ENCODE measurements at places on chromosomes 7 and 10.

DNA sequence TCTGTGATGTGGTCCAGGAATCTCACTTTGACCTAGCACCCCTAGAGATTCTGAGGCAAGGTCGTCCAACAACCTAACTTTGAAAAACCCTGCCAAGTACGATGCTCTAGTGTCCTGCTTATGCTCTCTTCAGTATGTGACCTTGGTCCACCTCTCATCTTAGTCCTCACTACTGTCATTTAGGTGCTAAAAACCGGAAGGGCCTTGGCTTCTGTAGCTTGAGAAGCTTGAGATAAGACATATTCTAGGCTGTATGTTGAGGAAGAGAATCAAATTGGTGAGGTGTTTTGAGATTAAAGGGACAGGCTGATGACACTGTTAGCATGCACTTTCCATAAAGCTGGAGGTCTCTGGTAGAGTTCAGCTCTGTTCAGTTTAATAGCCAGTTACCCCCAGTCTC is 57.0 kb upstream of the MTPN start:
- DNase-seq, result no peak

DNA sequence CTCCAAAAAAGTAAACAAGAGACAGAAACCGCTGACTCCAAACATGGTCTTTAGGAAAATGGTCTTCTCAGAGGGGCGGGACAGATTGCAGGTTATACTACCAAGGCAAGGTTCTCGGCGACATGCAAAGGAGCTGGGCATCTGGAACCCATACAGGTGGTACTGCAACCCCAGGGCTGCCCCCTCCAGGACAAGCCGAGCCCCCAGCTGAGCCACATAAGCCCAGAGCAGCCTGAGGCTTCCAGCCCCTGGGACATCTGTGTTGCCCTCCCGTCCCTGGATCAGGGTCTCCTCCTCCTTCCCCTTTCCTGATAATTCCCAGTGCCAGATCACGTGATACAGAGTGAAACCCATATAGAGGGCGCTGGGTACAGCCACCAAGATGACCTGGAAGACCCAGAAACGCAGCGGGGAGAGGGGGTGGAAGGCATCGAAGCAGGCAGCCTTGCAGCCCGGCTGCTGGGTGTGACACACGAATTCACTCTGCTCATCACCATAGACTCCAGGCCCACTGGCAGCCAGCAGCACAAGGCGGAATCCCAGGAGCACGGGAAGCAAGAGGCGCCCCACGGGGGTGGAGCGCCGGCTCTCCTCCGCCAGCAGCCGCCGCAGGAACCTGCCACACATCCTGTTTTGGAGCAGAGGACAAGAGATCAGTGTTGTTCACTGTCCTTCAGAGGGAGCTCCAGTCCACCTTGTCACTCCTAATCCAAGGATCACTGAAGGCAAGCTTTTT is at the start of gene GJC3:
GJC3 (minus strand) TSS at position 627 of the 736 bp plus-strand sequence; CDS start at position 627, 0 bp downstream.
- DNase-seq, result no peak

GRCh38 chr7:73626814-73627213 is 2.5 kb upstream of the MLXIPL start:
- no peak for DNase-seq

DNA sequence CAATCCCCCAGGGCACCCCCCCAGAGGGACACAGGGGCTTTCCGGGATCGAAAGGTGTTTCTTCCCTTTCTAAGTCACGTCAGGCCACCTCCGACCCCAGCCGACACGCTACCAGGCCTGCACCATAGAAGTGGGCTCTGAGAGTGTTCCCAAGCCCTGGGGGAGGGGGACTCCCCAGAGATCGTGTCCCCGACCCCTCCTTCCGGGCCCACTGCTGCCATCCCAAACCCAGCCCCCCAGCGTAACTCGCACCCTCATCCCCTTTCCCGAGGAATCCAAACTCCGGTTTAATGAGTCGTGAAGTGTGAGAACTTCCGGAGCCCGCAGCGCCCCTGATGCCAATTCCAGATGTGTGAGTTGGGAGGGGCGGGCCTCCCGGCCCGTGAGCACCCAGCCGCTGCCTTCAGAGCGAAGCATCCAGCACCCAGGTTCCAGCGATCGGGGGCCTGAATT is 11.3 kb downstream of the UNCX start:
- DNase-seq, result no peak

- DNase-seq, result no peak
Measured at GRCh38 chr10:35336921-35337823, 863 bp downstream of the CCNY start.

DNA sequence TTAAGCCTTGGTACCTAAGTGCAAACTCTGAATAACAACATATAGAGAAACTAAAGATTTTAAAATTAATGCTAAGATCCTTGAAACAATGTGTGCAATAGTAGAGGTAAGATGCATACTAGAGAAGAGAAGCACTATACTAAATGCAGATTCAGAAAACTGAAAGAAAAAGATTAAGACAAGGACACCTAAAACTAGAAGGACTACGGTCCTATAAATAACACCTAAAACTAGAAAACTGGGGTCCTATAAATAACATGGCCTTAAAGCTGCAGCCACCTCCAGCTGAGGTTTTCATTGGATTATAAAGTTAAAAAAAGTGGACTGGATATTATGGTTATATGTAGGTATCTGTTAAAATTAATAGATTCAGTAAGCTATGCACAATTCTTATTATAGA is 320.9 kb downstream of the IPMK start:
- DNase-seq, result no peak

DNA sequence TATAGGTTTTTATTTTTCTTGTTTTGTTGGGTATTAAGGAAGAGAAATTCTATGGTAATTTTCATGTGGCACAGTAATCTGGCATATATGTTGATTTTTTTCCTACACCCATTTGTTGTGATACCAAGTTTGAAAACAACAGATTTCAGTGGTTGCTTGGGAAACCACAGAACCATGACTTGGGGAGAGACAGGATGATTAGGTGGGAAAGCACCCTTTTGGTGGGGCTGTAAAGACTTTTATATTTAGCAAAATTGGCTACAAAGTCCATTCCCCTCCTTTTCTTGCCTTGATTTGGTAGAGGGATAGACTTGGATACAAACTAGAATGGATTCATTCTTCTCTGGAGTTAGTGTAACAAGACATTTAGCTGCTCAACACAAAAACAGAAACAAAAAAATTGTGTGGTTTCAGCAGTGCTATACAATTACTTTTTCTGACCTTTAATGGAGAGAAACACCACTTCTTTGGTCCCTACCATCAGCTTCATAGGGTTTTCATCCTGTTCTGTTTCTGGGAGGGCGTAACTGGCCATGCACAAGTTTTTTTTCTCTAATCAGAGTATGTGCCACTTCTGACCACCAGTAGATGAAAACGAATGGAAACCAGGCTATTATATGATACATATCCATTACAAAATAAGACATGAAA is 52.7 kb downstream of the FIGNL1 start:
- DNase-seq, result no peak

DNA sequence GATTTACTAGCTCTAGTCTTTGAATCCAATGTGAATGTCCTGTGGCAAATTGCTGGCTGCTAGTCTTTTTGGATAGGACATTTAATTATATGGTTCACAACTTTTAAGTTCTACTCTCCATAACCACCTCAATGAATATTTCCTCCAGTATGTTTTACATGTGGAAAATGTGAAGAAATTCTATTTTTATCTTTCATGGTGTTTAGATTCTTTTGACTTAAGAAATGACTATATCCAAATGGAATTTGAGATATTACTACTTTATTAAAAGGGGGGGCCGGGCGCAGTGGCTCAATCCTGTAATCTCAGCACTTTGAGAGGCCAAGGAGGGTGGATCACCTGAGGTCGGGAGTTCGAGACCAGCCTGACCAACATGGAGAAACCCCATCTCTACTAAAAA is 202.0 kb downstream of the ARL4A start:
- no peak for DNase-seq

- no peak for DNase-seq
Measured at GRCh38 chr10:72035252-72035887, 53.0 kb downstream of the SPOCK2 start.

GRCh38 chr10:26844396-26844975 is 16.3 kb downstream of the ABI1 start:
- no peak for DNase-seq

GRCh38 chr7:36204929-36205635 is 52.0 kb downstream of the EEPD1 start:
- no peak for DNase-seq

DNA sequence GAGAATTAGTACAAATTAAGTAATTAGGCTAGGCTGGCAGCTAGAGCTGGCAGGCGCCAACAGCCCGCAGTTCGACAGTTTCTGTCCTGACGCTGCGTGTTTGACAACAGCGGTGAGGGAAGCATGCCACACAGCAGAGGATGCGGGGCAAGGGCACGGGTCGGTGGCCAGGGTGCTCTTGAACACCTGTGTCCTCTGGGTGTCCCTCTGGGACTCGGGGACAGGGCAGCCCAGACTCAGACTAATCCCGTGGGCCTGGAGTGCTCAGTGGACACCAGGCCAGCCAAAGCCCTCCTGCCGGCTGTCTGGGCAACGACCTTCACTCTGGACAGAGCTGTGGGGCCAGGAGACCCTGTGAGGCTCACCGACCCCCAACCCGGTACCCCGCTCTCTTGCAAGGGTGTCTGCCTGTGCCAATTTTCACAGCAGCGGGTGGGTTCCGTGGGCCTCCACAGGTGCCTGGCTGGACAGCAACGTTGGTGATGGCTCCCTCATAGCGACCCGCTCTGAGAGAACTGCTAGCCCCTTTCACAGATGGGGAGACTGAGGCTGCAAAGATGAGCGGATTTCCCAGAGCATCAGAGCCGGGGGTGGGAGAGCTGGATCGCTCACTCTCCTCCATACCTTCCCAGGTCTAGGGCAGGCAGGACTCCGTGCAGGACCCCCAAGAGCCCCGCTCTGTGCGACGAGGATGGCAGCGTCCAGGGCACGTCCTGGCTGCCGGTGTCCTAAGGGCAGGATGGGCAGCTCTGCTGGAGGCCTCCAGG is 48.5 kb downstream of the FOXL3 start:
- no peak for DNase-seq

DNA sequence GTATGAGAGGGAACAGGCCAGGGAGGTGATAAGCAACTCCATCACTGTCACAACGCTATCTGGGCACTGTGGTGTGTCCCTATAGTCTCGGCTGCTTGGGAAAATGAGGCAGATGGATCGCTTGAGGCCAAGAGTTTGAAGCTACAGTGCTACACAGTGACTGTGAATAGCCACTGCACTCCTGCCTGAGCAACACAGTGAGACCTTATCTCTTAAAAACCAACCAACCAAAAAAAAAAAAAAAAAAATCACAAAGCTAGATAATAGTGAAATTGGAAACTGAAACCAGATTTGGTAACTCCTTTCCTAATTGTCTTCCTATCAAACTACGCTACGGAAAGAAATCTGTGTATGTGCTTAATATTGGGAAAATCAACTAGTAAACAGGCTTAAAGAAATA is 14.1 kb downstream of the MICU1 start:
- DNase-seq, result no peak

GRCh38 chr10:99659868-99660366 is 608 bp downstream of the ENTPD7 start:
- DNase-seq, result no peak

DNA sequence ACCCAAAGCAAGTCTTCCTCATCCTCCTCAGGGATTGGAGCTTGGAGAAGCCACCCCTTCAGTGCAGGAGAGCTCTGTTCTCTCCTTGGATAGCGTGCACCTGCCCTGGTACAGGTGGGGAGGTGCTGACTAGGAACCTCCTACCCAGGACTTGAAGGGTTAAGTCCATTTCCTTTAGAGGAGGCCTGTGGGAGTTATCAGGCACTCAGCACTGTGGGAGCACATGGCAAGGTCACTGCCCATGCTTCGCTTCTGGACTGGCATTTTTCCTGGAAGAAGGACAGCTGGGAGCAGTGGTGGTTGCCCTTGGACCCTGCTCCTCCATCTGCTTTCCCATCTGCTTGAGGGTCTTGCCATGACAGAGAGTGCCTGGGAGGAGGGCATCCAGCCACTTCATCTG is 142.8 kb downstream of the CXCL12 start:
- DNase-seq, result no peak

DNA sequence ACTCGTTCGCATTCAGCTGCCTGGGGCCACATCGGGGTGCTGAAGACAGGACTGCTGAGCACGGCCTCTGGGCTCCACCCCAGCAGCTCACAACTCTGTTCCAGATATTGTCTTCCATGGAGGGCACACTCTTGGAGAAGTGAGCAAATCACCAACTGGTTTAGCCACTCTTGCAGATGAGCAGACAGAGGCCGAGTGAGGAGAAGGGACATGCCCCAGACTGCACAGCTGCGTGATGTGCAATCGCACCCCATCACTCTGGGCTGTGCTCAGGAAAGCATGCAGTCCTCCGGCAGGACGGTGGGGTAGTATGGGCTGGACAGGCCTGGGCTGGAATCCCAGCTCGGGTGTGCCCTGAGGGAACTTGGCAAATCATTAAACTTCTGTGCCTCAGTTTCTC is 111.6 kb downstream of the FAM53B start:
- DNase-seq, result no peak

DNA sequence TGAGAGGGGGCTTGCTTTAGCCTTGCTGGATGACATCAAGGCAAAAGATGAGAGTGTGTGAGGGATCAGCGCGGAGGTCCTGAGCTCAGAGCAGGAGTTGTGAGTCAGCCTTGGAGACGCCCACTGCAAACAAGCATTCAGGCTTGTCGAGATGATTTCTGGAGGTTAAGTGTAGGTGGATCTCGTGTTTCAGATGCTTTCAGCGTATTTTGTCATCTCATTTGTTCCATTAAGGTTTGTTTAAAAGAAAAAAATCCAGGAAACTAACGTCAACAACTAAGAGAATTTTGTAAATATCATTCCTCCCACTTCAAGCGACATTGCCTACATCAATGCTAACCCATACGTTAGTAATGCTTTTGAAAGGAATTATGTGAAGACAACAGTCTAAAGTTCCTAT is 715.4 kb upstream of the NRP1 start:
- DNase-seq, result no peak

DNA sequence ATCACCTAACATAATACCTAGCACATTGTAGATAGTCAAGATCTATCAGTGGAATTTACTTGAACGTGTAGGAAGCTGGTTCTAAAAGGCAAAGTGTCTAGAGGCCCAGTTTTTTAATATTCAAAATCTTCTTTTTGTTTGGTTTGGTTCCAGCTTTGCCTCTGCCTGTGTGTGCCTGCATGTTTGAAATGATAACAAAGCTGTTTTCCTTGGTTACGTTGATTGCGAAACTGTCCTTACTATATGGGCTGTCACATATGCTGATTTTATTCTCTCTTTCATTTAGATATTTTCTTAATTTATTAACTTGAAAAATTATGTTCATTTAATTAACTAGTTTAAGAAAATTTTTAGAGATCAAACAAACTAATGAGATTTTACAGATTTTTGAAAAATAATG is 237.3 kb downstream of the SEMA3A start:
- DNase-seq, result no peak

Data from cortex of kidney (tissue), 1 donor.